ENCODE measurements at places on chromosomes 7 and 10.
A peak's percentile ranks its signal among the peaks of the same experiment; 100 is the strongest.

GRCh38 chr10:13526948-13527863, 1.6 kb downstream of the BEND7 start:
- no peak for DNase-seq

- no peak for DNase-seq
Observed at GRCh38 chr10:23099816-23100215, 4.4 kb downstream of the MSRB2 start.

DNA sequence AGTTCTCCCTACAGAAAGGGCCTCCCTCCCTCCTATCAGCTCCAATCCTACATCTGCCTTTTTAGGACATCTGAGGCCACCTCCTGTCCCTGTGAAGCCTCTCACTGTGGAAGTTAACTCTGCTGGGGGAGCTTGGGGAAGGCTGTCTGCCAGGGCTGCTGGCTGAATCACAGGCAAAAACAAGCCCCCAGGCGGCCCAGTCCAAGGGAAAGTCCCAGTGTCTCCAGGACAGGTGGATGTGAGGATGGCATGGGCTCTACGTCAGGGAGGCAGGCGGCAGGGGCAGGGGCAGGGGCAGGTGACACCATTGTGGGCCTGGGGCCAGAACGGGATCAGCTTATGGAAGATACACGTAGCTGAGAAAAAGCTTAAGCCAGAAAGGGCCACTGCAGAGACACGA, 240.2 kb downstream of the MAD1L1 start:
- no peak for DNase-seq

- DNase-seq = peak; percentile 26
Observed at GRCh38 chr7:157612664-157613561, 276.1 kb downstream of the DNAJB6 start.

DNA sequence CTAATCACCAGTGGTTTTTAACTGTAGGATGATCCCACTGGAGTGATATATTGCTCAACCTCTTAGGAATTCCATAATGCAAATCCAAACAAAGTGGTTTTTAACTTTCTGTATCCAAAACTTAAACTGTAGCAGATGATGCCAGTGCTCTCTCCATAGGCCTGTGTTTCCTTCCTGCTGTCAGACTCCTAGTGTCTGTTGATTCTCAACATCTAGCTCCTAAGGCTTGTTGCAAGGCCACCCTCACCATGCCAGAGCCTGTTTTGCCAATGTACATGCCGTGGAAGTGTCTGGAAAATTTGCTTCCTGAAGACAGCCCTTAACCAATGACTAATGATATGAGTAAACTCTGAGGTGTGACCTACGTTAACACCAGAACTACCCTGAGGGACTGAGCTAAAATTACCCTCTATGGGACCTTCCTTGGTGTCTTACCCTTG, 39.3 kb downstream of the C1GALT1 start:
- no peak for DNase-seq

GRCh38 chr10:88154596-88155250, 291.3 kb downstream of the PTEN start:
- no peak for DNase-seq

- no peak for DNase-seq
Observed at GRCh38 chr7:46900312-46901263, 681.3 kb downstream of the TNS3 start.

DNA sequence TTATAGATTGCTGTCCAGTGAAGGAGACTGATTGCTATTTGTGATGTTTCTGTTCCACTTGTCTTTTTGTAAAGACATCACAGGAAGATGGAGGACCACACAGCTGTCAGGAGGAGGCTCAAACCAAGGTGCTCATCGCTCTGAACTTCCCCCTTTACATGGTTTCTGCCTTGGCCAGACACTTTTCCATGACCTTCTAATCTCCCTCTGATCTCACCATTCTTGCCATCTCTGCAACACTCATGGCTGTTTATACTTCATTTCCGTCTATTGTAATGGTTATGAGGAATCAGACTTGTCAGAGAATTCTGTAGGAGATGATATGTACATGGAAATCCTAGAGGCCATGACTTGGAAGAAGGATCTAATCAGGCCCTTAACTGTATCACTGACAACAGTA, 1.7 kb upstream of the TAS2R5 start:
- DNase-seq = no peak

- no peak for DNase-seq
Observed at GRCh38 chr7:155348806-155349205, 51.1 kb downstream of the INSIG1 start.

GRCh38 chr7:116445447-116446211, 53.9 kb upstream of the CAV2 start:
- no peak for DNase-seq

DNA sequence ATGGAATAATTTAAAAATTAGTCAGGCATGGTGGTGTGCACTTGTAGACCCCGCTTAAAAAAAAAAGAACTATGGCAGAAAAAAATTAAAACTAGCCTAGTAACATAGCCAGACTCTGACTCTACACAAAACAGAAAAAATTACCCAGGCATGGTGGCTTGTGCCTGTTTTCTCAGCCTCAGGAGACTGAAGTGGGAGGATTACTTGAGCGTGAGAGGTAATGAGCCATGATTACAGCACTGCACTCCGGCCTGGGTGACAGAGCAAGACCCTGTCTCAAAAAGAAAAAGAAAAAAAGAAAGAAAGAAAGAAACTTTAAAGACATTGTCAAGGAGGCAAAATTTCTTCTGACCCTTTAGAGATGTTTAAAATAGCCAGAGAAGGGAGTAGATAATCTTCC, 109.0 kb upstream of the TMEM106B start:
- no peak for DNase-seq

GRCh38 chr10:63236113-63236935, 103.2 kb downstream of the NRBF2 start:
- DNase-seq = peak; percentile 46

DNA sequence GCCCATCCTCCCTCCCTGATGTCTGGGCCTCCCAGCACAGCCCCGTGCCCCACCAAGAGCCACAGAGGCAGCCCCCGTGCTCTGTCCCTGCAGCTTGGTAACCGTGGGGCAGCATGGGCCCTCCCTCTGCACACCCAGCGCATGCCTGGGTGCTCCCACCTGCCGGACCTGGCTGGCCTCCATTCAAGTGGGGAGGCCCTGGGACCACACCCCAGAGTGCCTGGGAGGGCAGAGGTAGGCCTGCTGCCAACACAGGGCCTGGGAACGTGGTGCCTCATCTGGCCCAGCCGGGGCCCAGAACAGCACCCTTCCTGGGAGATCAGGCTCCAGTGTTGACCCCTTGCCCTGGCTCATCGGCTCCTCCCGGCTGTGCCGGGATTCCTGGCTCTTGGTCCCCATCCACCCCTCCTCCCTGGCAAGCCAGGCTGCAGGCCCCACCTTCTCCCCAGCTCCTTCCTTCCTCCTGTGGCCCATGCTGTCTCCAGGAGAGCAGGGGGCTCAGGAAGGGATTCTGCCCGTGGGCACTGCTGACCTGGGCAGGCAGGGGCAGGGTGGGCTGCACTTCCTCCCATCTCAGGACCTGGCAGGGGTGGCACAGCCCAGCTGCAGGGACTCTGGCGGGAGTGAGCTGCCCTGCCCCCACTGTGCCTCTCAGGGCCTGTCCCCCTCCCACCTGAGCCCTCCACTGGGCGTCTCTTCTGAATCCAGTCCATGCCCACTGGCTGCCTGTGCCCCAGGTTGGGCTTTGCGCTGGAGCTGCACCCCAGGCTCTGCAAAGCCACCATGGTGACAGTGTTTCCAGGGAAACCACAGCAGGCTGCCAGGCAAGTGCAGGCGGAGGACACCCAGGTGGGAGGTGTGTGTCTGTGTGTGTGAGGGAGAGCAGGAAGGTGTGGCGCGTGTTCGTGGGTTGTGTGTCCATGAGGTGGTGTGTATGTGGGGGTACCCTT, 32.6 kb downstream of the PWWP2B start:
- DNase-seq = no peak

GRCh38 chr7:108345710-108346336, 110.4 kb downstream of the NRCAM start:
- DNase-seq = no peak

DNA sequence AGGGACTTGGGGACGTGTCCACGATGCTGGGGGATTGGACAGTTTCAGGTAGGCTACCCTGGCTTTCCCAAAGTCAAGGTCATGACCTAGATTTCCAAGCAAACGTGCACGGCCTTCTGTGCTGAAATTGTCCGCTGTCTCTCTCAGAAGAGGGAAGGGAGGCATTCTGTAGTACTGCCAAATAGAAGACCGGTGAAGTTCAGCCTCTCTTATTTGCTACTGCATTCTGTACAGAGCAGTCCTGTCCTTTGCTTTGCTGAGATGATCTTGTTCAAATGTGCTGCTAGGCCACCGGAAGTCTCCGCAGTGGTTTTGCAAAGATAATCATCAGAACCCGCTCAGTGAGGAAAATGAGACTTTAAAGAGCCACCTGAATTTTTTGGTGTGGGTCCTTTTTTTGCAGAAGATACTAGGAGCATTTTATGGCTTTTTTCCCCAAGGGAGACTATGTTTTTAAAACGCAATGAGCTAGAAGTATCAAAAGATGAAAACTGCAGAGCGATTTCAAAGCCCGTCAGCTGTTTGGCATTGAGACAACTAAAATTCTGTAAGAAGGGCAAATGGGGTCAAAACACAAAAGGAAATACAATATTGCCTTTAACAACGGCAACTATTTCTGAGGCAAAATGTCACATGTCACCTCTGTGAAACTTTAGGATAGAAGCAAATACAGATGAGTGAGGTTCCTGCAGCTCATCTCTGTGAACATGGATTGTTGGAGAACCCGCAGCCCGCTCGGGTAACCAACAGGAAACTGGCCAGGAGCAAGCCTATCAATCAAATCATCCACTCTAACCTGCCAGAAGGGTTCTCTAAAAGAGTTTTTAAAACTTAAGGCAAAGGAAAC, 1.3 kb upstream of the NMT2 start:
- DNase-seq = no peak

DNA sequence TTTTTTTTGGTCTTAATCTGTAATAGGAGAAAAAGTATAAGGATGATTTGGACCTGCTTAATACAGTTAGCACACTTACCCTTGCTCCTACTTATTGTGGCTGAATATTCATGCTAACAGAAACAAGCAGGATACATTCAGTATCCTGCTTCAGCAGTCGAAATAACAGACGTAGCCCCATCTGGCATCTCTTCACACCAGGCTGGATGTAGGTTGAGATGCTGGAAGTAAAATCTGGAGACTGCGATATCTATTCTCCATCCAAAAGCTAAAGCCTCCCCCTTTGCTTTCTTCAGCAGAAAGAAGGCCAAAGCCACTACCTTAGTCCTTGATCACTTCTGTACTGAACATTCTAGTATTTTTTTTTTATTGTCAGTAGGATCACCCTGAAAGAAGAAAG, 537.4 kb downstream of the AUTS2 start:
- no peak for DNase-seq

DNA sequence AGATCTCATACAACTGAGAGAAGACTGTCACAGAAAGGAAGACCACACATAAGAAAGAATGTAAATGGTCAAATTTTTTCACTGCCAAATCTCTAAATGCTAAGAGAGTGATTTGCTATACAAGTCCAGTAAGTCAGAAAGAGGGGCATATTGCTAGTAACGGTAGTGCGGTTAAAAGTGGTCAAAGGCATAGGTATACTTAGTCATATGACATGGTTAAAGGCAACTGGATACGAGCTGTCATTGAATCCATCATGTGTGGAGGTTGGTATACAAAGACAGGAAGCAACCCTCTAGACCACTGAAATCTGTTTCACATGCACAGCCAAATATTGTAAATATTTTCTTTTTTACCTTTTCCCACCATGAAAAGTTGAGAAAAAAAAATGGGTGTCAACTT, 4.8 kb downstream of the INHBA start:
- DNase-seq = no peak

GRCh38 chr7:78055001-78055573, 256.5 kb downstream of the PHTF2 start:
- DNase-seq = no peak

- DNase-seq = no peak
Observed at GRCh38 chr7:44471436-44471835, 19.0 kb downstream of the NUDCD3 start.

Measured in RPMI8226 (cell line).